ENCODE measurements at places on chromosomes 1 and 21. TPM values are rescaled to one million over a fixed set of nuclear protein-coding genes. Genes with fewer than 3 reads are reported as not detected.

DNA sequence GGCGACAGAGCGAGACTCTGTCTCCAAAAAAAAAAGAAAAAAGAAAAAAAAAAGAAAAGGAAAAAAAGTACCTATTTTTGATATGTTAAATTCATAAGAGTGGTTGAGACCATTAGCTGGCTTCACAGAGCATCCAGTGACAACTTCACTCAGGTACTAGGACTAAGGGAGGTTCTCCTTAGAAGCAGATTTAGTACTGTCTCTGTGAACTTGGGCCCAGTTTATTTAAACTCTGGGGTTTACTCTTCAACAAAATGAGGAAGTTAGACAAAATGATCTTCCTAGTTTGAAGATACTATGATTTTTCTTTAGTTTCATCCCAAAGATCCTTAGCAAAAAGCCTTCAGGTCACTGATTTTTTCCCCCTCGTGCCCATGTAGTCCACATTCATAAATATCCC is 21.2 kb downstream of the MACO1 start:
- no peak overlapping the region for H3K27ac ChIP-seq
- H3K4me3 ChIP-seq = no peak overlapping the region
- no peak for DNase-seq
- H3K4me1 ChIP-seq = no peaks in the 10 kb centered on the region
- H3K27me3 ChIP-seq = no peaks in the 10 kb centered on the region
- H3K36me3 ChIP-seq = peaks cover 20% of the 10 kb centered on the region

GRCh38 chr1:205719762-205720161 is 30.2 kb downstream of the NUCKS1 start:
- H3K27me3 ChIP-seq = no peaks in the 10 kb centered on the region
- no peaks in the 10 kb centered on the region for H3K4me1 ChIP-seq
- peaks cover 57% of the 10 kb centered on the region for H3K36me3 ChIP-seq
- no peak for DNase-seq
- no peak overlapping the region for H3K4me3 ChIP-seq

DNA sequence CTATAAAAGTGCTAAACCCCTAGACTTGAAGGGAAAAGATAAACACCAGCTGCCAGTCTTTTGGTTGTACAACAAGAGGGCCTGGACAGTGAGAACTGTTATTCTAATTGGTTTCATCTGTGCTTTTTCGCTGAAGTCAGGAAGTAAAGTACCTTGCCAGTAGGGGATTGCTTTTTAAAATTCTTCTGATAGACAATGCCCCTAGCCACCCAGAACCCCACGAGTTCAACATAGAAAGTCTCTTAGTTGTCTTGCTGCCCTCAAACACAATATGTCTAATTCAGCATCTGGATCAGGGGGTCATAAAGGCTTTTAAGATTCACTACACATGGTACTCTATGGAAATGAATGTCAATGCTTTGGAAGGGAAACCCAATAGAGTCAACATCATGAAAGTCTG is 289.2 kb downstream of the TBX15 start:
- H3K27me3 ChIP-seq = no peaks in the 10 kb centered on the region
- no peak for DNase-seq
- no peak overlapping the region for H3K27ac ChIP-seq

- DNase-seq = no peak
- H3K4me1 ChIP-seq = no peaks in the 10 kb centered on the region
- no peak overlapping the region for H3K4me3 ChIP-seq
- no peak overlapping the region for H3K27ac ChIP-seq
- peaks cover 12% of the 10 kb centered on the region for H3K36me3 ChIP-seq
Observed at GRCh38 chr1:44290250-44291094, 64.6 kb downstream of the ERI3 start.

GRCh38 chr1:209590405-209590804 is 6.9 kb downstream of the CAMK1G start:
- H3K36me3 ChIP-seq = no peaks in the 10 kb centered on the region
- no peak for DNase-seq
- no peak overlapping the region for H3K27ac ChIP-seq
- no peaks in the 10 kb centered on the region for H3K4me1 ChIP-seq
- no peak overlapping the region for H3K4me3 ChIP-seq

DNA sequence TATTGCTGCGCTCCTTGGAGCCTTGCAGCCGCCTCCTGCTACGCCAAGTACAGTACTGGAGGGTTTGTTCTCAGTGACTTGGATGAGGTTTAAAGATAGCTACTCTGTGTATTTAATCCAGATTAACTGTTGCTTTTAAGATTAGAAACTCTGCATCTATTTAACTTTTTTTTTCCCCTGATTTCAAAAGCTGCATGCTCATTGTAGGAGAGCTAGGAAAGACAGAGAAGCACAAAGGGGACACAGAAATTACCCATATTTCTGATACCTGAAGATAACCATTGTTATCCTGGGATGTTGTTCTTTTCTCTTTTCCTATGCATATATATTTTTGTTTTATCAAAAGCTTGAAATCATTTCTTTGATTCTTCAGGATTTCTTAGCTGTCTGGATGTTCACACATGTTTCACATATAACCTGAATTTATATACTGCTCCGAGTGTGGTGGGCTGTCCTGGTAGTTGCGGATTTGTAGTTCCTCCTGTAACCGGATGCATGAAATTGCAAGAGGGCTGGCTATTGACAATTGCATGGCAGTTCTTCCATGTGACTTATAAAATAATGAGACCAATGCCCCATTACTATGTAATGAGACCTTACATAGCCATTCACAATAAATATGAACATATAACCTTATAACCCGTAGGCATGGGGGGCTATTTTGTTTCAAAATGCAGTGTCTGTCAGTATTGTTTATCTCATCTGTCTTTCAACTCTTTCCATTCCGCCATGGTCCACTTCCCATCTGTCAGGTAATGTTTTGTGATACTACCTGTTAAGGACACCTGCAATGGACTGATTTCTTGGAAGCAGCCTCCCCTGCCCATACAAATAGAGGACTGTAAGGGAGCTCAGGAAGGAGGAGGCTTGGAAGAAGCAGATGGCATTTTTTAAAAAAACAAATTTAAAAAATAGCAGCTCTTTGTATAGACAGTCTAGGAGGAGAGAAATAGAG is 1.4 kb downstream of the RAVER2 start:
- no peak overlapping the region for H3K27ac ChIP-seq
- H3K27me3 ChIP-seq = peaks cover 3% of the 10 kb centered on the region
- H3K4me1 ChIP-seq = peaks cover 13% of the 10 kb centered on the region
- H3K36me3 ChIP-seq = no peaks in the 10 kb centered on the region

DNA sequence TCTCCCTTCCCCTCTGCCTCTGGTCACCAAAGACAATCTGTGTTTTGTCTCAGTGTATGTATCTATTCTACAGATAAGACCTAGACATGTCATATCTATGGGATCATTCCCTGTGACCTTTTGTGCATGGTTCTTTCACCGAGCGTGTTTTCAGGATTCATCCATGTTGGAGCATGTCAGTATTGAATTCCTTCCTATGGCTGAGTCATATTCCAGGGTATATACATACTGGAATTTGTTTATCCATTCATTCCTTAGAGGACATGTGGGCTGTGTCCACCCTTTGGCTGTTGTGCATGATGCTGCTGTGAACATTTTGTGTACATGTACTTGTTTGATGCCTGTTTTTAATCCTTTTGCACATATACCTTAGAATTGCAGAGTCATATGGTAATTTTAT is 69.9 kb downstream of the NFASC start:
- no peak for DNase-seq
- no peak overlapping the region for H3K27ac ChIP-seq
- H3K4me1 ChIP-seq = no peaks in the 10 kb centered on the region
- H3K4me3 ChIP-seq = no peak overlapping the region
- H3K36me3 ChIP-seq = no peaks in the 10 kb centered on the region
- H3K27me3 ChIP-seq = no peaks in the 10 kb centered on the region

DNA sequence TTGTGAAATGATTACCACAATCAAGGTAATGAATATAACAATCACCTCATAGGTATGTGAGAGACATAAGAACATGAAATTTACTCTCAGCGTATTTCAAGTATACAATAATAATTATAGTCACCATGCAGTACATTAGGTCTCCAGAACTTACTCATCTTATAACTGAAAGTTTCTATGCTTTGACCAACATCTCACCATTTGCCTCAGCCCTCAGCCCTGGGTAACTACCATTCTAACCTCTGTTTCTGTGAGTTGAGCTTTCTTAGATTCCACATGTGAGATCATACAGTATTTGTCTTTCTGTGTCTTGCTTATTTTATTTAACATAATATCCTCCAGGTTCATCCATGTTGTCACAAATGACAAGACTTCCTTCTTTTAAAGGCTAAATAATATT is 57.3 kb downstream of the AGO3 start:
- H3K4me1 ChIP-seq = no peaks in the 10 kb centered on the region
- no peak overlapping the region for H3K27ac ChIP-seq
- DNase-seq = no peak
- H3K27me3 ChIP-seq = no peaks in the 10 kb centered on the region

GRCh38 chr1:9399510-9400424 is 107.1 kb downstream of the SPSB1 start:
- no peak overlapping the region for H3K27ac ChIP-seq
- peaks cover 12% of the 10 kb centered on the region for H3K4me1 ChIP-seq
- DNase-seq = no peak
- no peaks in the 10 kb centered on the region for H3K36me3 ChIP-seq
- H3K27me3 ChIP-seq = no peaks in the 10 kb centered on the region

DNA sequence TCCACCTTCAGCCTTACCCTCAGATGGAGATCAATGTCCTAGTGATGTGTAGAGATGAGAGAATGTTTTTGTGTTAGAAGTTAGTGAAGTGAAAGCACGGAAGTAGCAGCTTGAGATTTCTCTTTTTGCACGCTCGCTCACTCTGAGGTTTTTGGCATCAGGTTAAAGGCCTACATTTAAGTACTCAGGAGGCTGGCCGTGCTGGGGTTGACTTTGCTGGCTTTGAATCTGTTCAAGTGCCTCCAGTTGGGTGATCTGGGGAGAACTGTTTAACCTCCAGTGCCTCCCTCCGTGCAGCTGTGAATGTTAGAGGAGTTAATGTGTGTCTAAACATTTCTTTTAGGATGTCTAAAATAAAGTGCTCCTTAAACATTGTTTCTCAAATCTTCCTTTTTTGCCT is 13.9 kb downstream of the PHGDH start:
- H3K27me3 ChIP-seq = no peaks in the 10 kb centered on the region
- no peak for DNase-seq
- no peaks in the 10 kb centered on the region for H3K36me3 ChIP-seq
- no peak overlapping the region for H3K27ac ChIP-seq

DNA sequence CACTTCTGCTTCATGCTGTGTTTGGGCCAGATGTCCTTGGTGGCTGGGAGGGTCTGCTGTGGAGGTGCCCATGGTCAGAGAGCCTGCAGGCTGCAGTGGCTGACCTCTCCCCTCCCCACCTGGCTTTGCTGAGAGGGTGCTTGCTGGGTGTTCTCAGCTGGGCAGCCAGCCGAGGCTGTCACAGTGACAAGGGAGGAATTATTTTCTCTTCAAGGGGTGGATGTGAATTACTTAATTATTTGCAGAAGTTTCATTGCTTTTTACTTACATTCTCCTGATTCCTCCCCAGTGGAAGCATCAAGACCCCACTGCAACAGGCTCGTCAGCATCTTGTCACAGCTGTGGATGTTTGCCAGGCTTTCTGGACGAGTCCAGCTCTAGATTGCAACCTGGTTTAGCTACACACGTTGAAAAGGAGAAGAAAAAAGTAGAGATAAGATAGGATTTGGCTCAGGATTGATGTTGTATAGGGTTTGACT is 70.3 kb downstream of the GALNT2 start:
- H3K27ac ChIP-seq = no peak overlapping the region
- H3K36me3 ChIP-seq = no peaks in the 10 kb centered on the region
- no peak for DNase-seq

- DNase-seq = no peak
- no peaks in the 10 kb centered on the region for H3K36me3 ChIP-seq
- no peak overlapping the region for H3K4me3 ChIP-seq
- no peaks in the 10 kb centered on the region for H3K27me3 ChIP-seq
Observed at GRCh38 chr1:89876463-89876862, 55.6 kb downstream of the LRRC8D start.

GRCh38 chr1:8031176-8031785 is 5.2 kb upstream of the ERRFI1 start:
- H3K4me1 ChIP-seq = peaks cover 6% of the 10 kb centered on the region
- peak; percentile 45 for DNase-seq
- no peaks in the 10 kb centered on the region for H3K36me3 ChIP-seq

- no peaks in the 10 kb centered on the region for H3K27me3 ChIP-seq
- H3K36me3 ChIP-seq = no peaks in the 10 kb centered on the region
- DNase-seq = no peak
- peaks cover 46% of the 10 kb centered on the region for H3K4me1 ChIP-seq
Observed at GRCh38 chr1:51877434-51878307, 856 bp downstream of the NRDC start.

Gene NPR1
- total RNA-seq = not detected

Gene OR10Z1
- total RNA-seq = not detected

Gene SPATA6
- 1.9 TPM for total RNA-seq

Gene PTAFR
- total RNA-seq = 1.2 TPM

Gene LCE3D
- total RNA-seq = not detected

Gene MIXL1
- not detected for total RNA-seq

Gene PADI2
- 0.14 TPM for total RNA-seq

Gene HMCN1
- 0.29 TPM for total RNA-seq

Measured in CD4-positive, alpha-beta memory T cell (primary cell).